MM.1S (cell line): ENCODE measurements at places on chromosomes 7 and 10.
A peak's percentile ranks its signal among the peaks of the same experiment; 100 is the strongest.

DNA sequence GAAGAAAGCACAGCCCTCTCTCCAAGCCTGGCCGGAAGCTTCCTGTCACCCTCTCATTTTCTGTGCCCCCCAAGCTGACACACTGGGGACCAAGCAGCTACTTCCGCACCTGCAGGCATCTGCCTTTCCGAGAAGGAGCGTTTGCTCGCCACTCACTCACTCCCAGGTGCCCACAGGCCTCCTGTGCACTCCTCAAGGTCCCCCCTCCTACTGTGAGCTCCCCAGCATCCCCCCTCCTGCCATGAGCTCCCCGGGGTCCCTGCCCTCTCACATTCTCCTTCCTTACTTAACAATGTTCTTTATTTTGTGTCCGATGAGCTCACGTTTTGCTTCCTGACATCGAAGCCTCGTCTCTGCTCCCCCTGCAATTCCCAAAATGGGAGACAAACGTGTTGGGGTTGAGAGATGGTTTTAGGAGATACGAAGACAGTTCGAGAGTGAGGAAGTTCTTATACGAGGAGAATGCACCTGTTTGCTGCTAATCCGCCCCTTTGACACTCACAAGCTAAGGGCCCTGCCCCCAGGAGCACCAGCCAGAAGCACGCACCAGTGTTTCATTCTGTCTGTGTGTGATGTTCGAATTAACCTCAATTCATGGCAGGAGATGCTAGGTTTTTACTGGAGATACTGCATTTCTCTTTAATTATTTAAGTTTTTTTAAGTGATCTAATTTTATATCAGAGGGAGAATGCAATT is 70.2 kb downstream of the PDGFA start:
- no peak for DNase-seq

GRCh38 chr7:142459551-142459963 is 201.7 kb upstream of the PRSS58 start:
- peak; percentile 95 for DNase-seq

DNA sequence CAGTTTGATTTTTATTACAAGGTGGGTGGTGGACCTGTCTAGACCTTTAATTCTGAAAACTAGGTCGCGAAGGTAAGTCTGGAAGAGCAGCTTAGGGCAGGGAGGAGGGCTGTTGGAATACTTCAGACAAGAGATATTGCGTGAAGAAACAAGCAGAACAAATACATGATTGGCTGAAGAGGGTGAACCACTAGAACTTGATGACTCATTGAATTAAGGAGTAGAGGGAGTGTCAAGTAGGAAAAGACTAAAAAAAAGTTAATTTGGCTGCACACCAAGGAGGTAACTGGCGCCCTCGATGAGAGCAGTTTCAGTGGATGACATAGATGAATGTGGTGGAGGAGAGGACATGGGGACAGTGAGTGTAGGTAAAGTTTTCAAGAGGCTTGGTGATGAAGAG is 41.3 kb downstream of the WNT2 start:
- no peak for DNase-seq

DNA sequence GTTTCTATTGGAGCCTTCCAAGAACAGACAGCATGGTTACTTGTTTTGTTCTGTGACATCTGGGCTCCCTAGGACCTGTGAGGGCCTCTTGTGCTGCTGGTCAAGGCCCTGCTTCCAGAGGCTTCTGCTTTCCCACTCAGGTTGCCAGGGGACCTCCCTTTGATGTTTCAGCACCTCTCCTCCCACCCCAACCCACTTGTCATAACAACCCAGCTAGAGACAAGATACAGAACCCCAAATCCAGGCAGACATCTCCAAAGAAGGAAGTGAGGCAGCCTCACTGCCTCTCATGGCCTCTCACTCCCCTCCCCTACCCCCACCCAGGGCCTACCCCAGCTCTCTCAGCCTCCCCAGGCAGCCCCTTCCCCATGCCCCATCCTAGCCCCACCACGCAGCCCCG is 11.3 kb downstream of the NFKB2 start:
- no peak for DNase-seq

DNA sequence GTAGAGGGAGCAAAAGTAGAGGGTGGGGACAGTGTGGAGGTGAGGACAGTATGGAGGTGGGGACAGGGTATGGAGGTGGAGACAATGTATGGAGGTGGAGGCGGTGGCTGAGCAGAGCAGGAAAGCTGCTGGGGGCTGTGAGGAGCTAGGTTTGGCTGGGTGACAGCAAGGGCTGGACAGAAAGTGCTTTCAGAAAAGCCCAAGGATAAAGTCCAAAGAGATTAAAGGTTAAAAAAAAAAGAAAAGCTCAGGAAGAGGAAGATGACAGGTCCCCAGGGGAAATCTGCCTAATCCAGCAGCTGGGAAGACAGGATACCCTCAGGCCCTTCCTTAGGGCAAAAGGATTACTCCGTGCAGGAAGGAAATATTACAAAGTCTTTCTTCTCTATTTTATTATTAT is 32.1 kb upstream of the PFKFB3 start:
- no peak for DNase-seq

- no peak for DNase-seq
Observed at GRCh38 chr10:86300399-86300925, 66.1 kb downstream of the GRID1 start.

GRCh38 chr10:123129618-123130271 is 6.0 kb upstream of the HMX3 start:
- DNase-seq = no peak

DNA sequence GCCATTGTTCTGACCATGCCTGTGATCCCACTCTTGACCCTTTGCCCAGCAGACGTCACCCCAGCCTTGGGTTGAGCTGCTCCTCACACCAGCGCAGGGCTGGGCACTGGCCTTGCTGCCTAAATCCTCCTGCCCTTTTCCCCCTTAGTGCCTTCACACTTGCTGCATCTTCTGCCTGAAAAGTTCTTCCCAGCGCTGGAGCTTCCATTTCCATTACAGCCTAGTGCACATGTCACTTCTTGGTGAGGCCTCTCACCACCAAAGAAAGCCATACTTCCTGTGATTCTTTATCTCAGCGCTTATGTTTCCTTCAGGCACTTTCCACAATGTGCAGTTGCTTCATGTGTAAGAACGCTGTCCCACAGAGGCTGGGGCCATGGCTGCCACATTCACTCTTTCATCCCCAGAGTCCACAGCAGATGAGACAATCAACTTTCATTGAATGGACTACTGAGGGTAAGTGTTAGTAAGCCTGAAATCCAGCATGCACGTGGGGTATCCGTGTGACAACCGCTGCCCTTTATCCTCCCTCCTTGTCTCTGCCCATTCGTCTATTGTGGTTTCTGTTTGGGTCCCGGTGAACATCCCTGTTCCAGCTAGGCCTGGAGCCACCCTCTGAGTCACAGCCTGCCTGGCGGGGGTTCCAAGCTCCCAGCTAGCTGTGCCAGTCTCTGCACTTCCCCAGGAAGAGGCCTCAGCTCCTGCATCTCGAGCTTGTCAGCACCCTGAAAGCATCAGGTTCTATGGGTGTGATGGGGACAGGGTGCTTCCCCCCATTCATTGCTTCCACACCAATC is 37.3 kb downstream of the ADRA2A start:
- no peak for DNase-seq

DNA sequence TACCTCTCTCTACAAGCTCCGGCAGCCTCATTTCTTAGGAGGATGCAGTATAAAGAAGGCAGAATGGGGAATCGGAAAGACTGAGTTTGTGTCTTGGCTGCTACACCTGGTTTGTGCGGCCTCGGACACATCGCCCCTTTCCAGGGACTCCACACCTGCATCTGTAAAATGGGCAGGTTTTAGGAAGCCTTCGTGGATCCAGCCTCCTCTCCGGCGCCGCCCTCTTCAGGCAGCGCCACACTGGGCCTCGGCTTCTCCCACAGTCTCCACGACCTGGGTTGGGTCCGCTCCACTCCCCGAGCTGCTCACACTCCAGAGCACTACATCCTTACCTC is 341 bp downstream of the GOT1 start:
- no peak for DNase-seq

- DNase-seq = no peak
Observed at GRCh38 chr7:26857506-26858240, 6.7 kb downstream of the SKAP2 start.

DNA sequence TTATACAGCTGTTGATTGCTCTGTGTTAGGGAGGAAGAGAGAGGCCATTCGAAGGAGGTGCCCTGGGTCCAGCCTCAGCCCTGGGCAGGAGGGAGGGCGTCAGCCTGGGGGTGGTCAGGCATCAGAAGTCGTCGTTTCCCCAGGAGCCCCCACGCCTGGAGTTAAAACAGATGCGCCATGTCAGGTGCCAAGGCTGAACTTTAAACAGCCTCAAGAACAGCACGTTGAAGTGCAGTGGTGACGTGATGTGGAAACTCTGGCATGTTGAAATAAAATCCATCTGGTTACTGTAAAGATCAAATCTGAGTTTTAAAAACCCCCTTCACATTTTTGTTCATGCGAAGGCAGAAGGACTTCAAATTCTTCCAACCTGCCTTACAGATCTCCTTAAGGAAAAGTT is 128.4 kb upstream of the PPP2R2D start:
- DNase-seq = no peak

GRCh38 chr10:31912898-31913850 is 15.5 kb downstream of the ARHGAP12 start:
- DNase-seq = no peak
